Head of caudate nucleus (tissue), 42 donors: ENCODE measurements at places on chromosomes 2 and 18.

GRCh38 chr2:163182764-163183354 is 344.3 kb upstream of the KCNH7 start:
- DNase-seq = no peak

GRCh38 chr2:156792242-156792840 is 356.2 kb downstream of the GPD2 start:
- DNase-seq = no peak

DNA sequence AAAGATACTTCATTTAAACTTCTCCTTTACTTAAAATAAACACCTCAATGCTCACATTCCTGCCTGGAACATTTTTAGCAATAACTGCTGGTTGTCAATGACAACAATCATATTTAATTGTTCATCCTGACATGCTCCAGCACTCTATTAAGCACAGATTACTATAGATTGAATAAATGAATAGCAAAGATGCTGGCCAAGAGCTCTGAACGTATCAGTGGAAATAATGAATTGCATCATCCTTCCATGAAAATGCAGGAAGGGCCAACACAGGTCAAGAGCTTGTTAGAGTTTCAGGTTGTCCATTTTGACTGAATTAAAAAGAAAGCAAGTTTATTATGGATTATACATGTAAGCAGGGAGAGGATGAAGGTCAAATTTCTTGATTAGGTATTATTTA is 994.0 kb downstream of the TSN start:
- no peak for DNase-seq

DNA sequence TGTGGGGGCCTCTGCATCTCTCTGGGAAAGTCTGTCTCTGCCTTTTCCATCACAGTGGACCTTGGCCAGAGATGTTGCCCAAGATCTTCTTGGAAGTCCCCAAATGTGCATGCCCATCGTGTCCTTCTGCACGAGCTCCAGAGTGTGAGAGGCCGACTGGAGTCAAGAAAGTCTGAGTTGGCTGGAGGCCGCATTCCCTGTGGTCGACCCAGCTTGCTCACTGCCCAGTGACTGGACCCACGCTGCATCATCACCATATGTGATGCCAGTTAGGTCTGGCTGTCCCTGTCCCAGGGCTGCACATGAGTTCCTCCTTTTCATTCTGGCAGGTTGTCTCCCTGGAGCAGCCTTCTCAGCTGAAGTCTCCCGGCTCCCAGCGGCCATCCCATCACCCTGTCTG is 93.8 kb downstream of the ARL4C start:
- DNase-seq = no peak

GRCh38 chr2:200624658-200625057 is 38.8 kb downstream of the AOX1 start:
- DNase-seq = no peak

GRCh38 chr18:44119607-44120006 is 561.1 kb upstream of the SETBP1 start:
- no peak for DNase-seq

DNA sequence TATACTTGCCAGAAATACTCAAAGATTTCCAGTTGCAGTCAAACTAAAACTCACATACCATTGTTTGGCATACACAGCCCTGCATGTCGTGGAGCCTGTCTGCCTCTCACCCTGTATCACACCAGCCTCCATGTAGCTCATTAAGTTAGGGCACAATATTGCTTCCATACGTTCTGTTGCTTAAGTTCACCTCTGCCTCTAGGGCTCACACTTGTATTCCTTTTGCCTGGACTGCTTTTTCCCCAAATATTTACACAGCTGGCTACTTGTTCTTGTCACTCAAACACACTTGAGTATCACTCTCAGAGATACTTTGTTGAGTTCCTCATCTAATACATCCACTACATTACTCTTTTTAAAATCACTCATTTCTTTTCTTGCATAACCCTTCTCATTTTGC is 83.1 kb downstream of the PTH2R start:
- no peak for DNase-seq
